ENCODE measurements at places on chromosomes 2 and 18. TPM values are rescaled to one million over a fixed set of nuclear protein-coding genes. Genes with fewer than 3 reads are reported as not detected.

GRCh38 chr2:8602809-8603208 is 79.0 kb upstream of the ID2 start:
- no peak for DNase-seq

- DNase-seq = no peak
These were observed 200.9 kb upstream of the EPAS1 start for GRCh38 chr2:46096260-46096659.

DNA sequence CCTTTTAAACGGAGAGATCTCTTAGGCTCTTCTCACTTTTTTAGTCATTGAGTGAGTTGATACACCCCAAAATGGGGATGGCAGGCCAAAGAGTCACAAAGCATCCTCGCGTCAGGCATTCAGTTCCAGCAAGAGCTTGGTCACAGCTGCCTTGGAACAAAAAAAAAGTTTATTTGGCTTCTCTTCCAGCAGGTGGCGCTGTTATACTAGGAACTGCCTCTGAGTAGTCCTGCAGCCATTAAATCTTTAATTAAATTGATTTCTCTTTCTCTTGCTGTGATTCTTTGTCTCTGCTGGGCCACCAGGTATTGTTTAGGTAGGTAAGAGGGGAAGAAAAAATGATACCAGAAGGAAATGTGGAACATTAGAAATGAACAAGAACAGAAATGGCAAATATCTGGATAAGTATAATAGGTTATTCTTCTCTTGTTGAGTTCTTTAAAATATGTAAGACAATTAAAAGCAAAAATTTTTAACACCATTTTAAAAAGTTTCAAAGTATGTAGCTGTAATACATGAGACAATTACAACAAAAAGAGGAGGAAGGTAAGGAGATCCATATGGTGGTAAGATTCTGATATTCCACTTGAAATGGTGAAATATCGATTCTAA is 175.1 kb downstream of the GALNT1 start:
- DNase-seq = peak; percentile 78

GRCh38 chr2:58186501-58186900 is 54.6 kb downstream of the FANCL start:
- DNase-seq = no peak

DNA sequence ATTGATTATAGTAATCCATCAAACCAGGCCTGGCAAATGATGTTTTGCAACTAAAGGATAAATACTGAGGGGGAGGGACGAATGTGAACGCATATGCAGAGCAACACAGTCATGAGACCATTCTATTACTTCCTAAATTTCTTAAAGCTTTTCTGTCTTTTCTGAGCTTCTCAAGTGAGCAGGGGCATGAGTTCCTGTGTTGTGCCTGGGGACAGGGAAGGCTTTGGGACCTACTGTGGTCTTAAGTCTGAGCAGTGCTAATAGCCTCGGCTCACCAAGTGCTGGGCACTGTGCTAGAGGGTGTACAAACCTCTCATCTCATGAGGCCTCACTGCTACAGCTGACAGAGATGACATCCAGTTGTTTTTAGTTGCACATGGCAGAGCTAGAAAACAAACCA is 182.4 kb downstream of the NEDD4L start:
- no peak for DNase-seq

GRCh38 chr2:36357847-36358659 is 2.5 kb downstream of the CRIM1 start:
- no peak for DNase-seq

GBX2 gene
- total RNA-seq = not detected

Data from activated naive CD4-positive, alpha-beta T cell treated with anti-CD3 and anti-CD28 coated beads for 36 hours (primary cell).